Smooth muscle cell of the pulmonary artery (primary cell): ENCODE measurements at places on chromosomes 16 and 17. TPM values are rescaled to one million over a fixed set of nuclear protein-coding genes. Genes with fewer than 3 reads are reported as not detected.

Gene CPPED1
- 6.7 and 12.4 TPM in 2 replicates for total RNA-seq

Gene SLFN14
- total RNA-seq = not detected in 2 replicates

Gene ADGRG3
- not detected in 2 replicates for total RNA-seq

Gene SDR42E2
- not detected in 2 replicates for total RNA-seq

Gene NOMO2
- 356 and 408 TPM in 2 replicates for total RNA-seq

Gene CA5A
- total RNA-seq = not detected in 2 replicates

Gene SEZ6
- total RNA-seq = not detected in 2 replicates

Gene MYL4
- total RNA-seq = 0.85 TPM in 1 of 2 replicates, not detected in the other

Gene SHCBP1
- total RNA-seq = 3.8 and 11.5 TPM in 2 replicates

Gene CDRT15L2
- total RNA-seq = not detected in 2 replicates

Gene OR1A1
- total RNA-seq = not detected in 2 replicates

Gene ANKS4B
- total RNA-seq = not detected in 2 replicates

Gene TP53TG3B
- total RNA-seq = not detected in 2 replicates

Gene GRB2
- total RNA-seq = 88.2 and 88.3 TPM in 2 replicates

Gene DPEP3
- total RNA-seq = not detected in 2 replicates

Gene CDRT4
- total RNA-seq = 3.4 and 6.7 TPM in 2 replicates

Gene PIK3R5
- 0.07 TPM in 1 of 2 replicates, not detected in the other for total RNA-seq

Gene CDH1
- total RNA-seq = 0.13 and 0.52 TPM in 2 replicates

Gene CSH1
- not detected in 2 replicates for total RNA-seq

Gene C1QTNF1
- 84.0 and 195 TPM in 2 replicates for total RNA-seq

Gene TEKT5
- total RNA-seq = 0.07 and 0.13 TPM in 2 replicates

Gene ZPBP2
- not detected in 2 replicates for total RNA-seq

Gene SOX15
- 0.07 and 0.26 TPM in 2 replicates for total RNA-seq

Gene CLEC19A
- not detected in 2 replicates for total RNA-seq

Gene EPX
- not detected in 2 replicates for total RNA-seq

Gene BTBD17
- total RNA-seq = not detected in 2 replicates

Gene SYT17
- total RNA-seq = 0.46 and 0.63 TPM in 2 replicates

Gene SCNN1B
- not detected in 2 replicates for total RNA-seq

Gene TP53TG3F
- not detected in 2 replicates for total RNA-seq

Gene RNU2-1
- total RNA-seq = not detected in 2 replicates

Gene DNAI2
- not detected in 2 replicates for total RNA-seq

Gene NUPR1
- 25.6 and 31.5 TPM in 2 replicates for total RNA-seq

Gene NACA2
- 0.13 TPM in 1 of 2 replicates, not detected in the other for total RNA-seq

Gene OR3A3
- 0.10 TPM in 1 of 2 replicates, not detected in the other for total RNA-seq

Gene FLOT2
- total RNA-seq = 51.4 and 56.3 TPM in 2 replicates

Gene SCIMP
- not detected in 2 replicates for total RNA-seq

Gene KRTAP3-1
- not detected in 2 replicates for total RNA-seq
